ENCODE measurements at places on chromosomes 7 and 10.

DNA sequence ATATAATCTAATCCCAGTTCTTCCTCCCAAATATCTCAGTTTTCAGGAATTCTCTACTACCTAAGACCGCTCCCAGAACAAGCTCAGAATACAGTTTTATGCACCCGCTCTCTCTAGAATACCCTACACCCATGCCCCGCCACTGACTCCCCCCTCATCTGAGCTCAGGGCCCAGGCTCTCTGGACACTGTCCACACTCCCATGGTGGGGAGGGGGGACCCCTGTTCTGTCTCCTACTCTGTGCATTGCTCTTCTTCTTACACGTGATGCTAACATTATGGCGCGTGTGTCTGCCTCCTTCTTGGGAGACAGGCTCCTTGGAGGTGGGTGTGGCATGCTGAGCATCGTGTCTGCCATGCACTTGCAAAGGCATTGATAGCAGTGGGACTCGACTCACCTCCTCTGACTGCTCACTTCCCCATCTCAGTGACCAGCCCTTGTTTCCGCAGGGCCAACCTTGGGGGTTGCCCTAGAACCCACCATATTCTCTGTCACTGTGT is 127.9 kb downstream of the TCERG1L start:
- no peak for DNase-seq

- DNase-seq, result peak; percentile 4
These were observed 1.3 kb downstream of the STK17A start for GRCh38 chr7:43584195-43584586.

DNA sequence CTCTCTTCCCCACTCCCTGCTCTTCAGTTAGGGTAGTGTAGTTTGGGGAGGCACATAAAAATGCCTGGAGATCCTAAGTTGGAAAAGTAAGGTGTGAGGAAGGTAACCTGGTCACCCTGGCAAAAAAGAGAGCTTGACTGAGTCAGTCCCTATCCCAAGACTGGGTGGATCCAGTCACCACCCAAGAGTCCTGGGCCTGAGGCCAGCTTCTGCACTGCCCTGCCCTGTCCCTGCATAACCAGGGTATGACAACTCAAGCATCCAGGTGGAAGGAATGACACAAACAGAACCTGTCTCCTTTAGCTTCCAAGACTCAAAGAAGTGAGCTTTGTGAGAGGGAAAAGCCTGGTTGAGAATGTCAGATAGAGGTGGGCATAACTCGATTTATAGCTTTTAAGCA is 26.9 kb upstream of the SORBS1 start:
- no peak for DNase-seq

GRCh38 chr10:3807211-3807927 is 22.4 kb upstream of the KLF6 start:
- DNase-seq, result no peak

DNA sequence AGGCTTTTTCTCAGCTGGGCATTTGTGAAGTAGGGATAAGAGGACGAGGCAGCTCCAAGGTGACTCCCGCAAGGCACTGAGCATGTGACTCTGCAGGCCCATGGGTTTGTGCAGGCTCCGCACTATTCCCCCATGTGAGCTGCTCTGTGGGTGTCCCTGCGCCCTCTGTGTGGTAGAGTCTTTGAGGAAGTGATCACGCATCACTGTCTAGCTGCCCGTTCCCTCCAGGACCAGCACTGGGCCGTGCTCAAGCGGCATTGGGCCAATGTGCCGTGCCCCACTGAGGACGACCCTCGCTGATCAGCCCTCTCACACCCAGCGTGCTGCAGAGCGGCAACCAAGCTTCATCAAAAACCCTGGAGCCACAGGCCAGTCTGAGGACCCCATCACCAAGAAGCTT is 7.5 kb downstream of the PRKAG2 start:
- no peak for DNase-seq

DNA sequence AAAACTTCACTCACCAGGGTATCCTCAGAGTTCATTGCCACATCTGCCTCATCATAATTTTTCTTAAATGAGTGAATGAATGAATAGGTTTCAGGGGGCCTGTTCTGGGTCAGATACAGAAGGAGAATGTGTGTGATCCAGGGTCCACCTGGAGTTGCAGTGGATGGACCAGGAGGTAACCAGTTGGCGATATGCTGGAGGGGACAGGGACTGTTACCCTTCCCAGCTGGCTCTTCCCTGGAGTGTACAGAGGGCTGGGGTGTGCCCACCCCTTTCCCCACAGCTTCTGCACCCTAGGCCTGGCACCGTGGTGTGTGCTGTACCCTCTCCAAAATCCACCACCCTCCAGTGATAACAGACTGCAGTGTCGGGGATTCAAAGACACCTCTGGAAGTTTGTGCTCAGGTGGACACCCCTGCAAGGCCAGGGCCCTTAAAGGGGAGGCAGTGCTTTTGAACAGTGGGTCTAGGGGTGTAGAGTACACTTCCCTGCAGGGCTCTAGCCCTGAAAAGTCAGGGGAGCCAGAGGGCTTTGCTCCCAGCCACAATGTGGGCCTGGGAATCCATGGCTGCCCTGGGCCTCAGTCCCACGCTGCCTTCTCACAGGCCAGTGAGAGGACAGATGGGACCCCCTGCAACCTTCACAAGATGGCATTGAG is 134.4 kb upstream of the UNC5B start:
- DNase-seq, result no peak

GRCh38 chr10:102399217-102400021 is 3.9 kb downstream of the NFKB2 start:
- DNase-seq, result peak; percentile 80

GRCh38 chr7:116530107-116530820 is 5.4 kb downstream of the CAV1 start:
- DNase-seq, result no peak

GRCh38 chr10:34320265-34320664 is 494.8 kb downstream of the PARD3 start:
- no peak for DNase-seq

DNA sequence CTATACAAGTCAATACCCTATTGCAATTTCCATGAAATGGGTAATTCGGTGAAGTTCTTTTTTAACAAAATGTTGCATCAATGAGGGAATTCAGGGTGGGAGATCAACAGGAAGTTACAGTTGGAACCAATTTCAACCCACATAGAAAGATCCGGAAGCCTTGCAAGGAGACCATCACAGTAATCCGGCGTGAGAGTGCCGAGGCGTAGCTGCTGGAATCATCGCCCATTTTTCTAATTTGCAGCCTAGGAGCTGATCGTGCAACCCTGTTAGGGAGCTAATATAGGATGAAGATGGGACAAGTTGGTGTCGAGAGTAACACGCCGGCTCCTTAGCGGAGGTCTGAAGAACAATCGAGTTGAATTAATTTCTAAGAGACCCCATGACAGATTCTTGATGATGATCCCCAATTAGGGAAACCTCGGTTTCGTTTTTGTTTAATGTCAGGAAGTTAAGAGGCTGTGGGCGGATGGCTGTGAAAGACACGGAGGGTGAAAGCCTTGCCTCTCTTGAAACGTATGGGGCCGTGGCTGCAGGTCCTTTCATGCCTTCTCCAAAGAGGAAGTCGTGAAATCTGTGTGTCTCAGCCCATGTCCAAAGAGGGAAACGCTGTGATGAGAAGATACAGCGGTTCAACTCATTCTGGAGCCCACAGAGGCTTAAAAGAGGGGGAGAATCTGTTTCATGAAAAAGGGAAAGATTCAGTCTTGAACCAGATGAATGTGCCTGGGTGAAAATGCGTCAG is 51.2 kb upstream of the CARD11 start:
- DNase-seq, result peak; percentile 32

DNA sequence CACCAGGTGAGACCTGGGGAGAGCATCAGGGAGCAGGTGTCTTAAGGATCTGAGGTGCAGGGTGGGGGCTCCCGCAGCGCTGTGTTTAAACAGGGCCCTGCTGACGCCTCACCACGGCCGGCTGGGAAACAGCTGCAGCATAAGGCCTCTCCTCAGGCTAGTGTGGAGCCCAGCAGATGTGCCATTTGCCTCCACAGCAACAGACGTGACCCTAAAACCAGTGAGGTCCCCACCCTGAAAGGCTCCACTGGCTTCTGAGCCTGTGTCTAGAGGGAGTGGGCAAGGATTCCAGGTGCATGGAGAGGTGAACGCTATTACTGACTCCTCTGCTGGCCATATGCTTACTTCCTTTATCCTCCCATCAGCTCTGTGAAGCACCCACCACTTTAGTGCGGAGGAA is 47.8 kb downstream of the SYPL1 start:
- DNase-seq, result no peak

DNA sequence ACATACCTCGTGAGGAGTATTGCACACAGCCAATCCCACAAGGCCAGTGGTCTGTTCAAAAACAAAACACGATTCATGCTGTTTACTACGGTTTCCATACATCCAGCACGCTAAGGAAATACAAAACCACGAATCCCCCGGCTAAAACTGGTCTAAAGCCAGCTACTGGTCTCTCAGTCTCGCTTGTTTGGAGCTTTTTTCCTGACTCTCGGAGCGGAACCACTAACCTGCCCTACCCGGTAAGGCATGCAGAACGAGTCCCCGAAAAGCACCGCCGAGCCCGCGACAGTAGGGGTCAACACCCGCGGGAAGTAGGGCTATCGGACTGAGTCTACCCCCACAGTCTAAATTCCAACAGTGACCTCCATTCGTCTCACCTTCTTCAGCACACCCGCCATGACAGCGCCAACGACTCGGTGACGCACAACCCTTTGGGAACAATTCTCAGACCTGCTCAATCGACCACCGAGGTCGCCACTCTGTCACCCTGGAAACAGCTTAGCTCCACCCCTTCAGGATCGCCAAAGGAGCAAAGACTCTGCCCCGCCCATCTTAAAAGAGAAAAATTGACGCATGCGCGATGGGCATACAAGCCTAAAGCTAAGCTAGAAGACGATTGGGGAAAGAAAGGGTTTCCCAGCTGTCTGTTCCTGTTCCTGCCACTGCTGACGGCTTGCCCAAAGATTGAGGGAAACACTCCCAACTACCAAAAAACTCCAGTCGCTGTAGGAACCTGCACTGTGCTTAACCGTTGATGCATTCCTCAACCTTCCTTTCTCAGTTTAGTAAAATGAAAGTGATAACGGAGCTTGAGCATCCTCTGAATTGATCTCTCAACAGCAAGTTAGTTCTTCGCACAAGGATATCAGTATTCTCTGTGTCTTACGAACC is at the start of gene NDUFA5:
TSS of gene NDUFA5 (minus strand) at position 421 of the 891 bp plus-strand sequence. CDS start at position 398, 23 bp downstream.
- DNase-seq, result peak; percentile 96

DNA sequence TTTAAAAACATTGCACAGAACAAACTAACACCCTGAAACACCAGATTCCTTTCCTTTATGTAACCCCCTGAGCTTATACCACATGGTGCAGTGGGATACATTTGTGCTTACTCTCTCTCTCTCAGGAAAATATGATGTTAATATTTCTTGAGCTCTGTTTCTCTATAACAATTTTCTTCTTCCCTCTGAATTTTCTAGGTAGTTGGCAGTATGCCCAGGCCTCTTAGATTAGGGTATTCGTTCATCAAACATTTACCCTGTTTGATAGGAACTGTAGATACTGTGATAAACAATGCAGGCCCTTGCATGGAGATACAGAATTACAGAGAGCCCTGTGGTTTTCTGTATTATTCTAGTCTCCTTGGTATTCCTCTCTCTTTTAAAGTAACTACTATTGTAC is 567.8 kb downstream of the IPMK start:
- no peak for DNase-seq

DNA sequence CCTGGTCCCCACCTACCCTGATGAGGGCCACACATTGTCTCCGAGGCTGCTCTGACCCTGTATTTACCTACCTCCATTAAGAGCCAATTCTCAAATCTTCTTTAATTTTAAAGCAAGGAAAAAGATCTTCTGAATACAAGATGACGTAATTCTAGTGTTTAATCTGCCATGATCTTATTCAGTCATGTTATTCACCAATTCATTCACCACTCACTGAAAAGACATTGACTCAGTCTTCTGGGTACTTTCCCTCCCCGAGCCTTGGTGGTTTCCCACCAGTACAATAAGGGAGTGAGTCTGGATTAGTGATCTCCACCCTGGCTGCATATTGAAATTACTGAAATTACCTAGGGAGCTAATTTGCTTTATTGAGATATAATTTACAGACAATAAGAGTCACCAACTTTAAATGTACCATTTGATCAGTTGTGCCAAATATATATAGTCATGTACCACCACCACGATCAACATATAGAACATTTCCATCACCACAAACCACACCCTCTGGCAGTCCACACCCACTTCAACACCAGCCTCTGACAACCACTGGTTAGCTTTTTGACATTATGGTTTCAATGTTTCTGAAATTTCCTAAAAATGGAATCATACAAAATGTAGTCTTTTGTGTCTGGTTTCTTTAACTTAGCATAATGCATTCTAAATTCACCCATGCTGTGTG is 117.5 kb upstream of the UNC5B start:
- no peak for DNase-seq

- no peak for DNase-seq
These were observed 8.6 kb downstream of the GJD4 start for GRCh38 chr10:35613597-35614226.

DNA sequence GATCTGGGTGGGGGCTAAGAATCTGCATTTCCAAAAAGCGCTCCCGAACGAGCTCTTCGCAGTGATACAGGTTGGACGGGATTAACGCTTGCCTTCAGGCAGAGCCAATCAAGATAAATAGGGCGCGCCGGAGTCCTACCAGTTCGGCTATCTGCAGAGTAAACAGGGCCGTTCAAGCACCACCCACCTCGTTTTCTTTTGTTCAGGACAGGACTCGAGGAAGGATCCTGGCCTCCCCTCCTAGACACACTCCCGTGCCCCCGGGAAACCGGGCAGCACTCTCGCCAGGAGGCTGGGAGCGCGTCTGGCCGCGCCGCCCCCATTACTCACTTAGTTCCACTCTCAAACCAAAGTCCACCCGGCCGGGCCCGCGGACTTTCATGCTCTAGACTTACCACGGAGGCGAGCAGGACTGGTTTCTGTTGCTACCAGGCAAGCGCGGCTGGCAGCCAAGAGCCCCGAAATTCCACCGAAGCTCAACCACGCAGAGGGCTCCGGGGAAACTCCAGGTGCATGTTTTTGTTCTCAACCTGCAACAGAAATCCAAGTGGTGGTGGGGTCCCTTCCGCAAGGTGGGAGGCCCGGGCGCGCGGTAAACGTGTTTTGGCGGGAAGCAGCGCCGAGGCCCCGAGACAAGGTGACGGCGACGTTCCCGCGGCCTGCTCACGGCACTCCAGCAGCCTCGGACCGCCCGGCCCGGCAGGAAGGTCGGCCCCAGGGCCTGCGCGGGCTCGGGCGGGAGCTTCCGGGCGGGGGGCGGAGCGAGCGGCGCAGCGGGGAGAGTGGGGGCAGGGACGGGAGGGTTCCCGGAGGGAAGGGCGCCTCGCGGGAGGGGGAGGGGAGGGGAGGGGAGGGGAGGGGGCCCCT is 12.7 kb downstream of the HNRNPF start:
- DNase-seq, result peak; percentile 37

DNA sequence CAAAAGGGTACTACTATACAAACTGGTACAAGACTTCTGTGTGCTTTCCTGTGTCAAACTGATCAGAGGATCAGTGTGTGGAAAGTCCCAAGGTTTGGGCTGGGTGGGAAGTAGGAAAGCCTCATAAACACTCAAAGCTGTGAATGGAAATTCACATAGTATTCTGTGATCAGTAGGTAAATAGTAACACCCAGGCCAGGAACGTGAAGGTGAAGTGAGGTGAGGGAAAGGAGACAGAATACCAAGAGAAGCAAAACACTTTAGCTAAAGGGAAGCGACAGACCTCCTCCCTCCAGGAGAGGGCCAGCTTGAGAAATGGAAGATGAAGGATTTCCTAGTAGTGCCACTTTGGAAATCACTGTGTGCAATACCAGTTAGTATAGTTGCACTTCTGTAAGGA is 451.9 kb downstream of the KCNMA1 start:
- no peak for DNase-seq

- no peak for DNase-seq
These were observed 15.5 kb upstream of the DNAJC12 start for GRCh38 chr10:67853512-67853911.
